Cerebellar cortex (tissue), 1 donor: ENCODE measurements at places on chromosomes 7 and 10.

DNA sequence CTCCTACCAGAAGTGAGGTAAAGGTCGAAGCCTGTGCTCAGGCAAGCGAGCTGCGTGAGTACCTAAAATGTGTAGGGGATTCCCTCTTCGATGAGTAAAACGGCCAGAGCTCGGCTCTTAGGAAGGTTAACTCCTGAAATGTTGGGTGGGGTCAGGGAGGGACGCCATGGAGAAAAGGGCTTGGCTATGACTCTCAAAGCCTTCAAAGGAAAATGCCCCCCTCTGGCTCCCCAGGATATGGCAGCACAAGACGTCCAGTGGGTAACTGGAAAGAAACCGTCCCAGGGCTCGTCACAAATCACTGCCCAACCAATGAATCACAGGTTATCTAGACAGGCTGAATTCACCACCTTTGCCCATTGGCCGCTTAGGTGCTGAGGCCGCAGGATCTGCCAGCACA, 58.0 kb downstream of the CALML3 start:
- no peak for DNase-seq

- DNase-seq: no peak
Measured at GRCh38 chr10:62820586-62820985, 4.4 kb upstream of the EGR2 start.

- peak; percentile 26 for DNase-seq
Measured at GRCh38 chr7:128910569-128910945, at the start of gene KCP. Gene KCP, minus strand, starts transcription at chr7:128910709. Its CDS starts 33 bp downstream, at chr7:128910676.

GRCh38 chr10:20593649-20594048, 303.5 kb downstream of the NEBL start:
- no peak for DNase-seq

GRCh38 chr7:42605406-42606192, 306.3 kb downstream of the C7orf25 start:
- DNase-seq: no peak

DNA sequence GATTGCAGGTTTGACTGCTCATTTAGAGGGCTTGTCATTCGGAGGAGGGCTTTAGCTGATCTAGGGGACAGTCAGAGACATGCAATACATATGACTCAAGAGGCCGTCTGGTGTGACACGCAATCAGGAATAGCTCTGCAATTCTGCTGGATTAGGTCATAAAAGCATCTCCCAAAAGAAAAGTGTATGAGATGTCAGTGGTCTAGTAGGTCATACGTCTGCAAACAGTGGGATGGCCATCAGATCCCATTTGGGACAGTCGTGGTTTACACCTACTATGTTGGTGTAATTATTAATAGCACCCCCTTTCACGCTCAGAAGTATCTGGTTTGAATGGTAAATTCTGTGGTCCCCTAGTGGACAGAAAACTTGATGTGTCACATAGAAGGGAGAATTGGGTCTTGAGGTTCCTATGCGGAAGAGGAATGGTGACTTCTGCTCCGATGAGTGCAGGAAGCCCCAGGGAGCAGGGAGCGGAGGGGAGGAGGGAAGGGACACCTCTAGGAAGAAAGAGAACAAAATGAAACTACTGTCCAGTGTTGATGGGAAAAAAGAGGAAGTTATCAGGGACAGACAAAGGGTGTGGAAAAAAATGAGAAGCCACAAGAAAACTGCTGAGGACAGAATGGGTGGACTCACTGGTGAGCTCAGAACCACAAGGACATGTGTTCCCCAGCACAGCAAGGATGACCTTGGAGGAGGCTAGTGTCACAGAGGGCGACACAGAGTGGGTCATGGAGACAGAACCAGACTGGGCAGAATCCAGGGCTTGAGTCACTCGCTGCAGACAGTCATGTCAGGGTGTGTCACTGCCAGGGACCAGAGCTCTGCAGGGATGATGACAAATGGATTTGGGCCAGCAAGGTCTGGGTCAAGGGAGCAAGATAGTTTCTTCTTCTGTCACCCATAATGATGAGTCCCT, 59.9 kb downstream of the MAP3K8 start:
- DNase-seq: no peak

DNA sequence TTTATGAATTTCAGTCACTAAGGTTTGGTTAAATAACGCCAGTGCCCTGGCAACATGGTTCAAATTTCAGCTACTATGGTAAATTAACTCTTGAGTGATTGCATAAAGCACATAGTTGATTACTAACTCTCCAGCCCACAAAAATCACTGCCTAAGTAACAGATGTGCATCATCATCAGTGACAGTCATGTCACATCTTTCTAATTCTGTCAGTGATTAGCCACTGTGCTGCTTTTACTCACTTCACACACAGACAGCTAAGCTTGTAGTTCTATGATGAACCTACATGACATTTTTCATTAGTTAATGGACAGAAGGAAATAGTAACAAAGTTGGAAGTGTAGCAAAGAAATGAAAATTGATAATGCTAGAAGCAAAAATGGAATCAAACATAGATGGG, 108.9 kb downstream of the DNAH11 start:
- DNase-seq: no peak

GRCh38 chr7:20730611-20731010, 56.1 kb downstream of the SP8 start:
- DNase-seq: no peak

DNA sequence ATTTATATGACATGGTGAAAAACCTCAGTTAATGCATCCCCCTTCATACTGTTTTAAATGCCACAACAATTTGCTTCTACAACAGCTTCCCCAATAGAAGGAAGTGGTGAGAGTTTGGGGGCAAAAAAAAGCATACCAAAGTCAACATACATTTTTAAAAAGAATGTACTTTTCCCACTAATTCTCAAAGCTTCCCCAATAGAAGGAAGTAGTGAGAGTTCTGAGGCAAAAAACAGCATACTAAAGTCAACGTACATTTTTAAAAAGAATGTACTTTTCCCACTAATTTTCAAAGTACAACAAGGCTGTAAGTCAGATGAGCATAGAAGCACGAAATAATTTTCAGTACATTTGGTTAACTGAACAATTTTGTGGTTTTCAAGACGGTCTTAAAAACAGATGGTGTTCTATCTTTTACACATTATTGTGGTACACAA, 24.0 kb downstream of the WASL start:
- no peak for DNase-seq

GRCh38 chr10:30986053-30986555, 45.6 kb downstream of the ZNF438 start:
- DNase-seq: no peak

- peak; percentile 53 for DNase-seq
Measured at GRCh38 chr10:32055478-32056135, 618 bp downstream of the KIF5B start.

DNA sequence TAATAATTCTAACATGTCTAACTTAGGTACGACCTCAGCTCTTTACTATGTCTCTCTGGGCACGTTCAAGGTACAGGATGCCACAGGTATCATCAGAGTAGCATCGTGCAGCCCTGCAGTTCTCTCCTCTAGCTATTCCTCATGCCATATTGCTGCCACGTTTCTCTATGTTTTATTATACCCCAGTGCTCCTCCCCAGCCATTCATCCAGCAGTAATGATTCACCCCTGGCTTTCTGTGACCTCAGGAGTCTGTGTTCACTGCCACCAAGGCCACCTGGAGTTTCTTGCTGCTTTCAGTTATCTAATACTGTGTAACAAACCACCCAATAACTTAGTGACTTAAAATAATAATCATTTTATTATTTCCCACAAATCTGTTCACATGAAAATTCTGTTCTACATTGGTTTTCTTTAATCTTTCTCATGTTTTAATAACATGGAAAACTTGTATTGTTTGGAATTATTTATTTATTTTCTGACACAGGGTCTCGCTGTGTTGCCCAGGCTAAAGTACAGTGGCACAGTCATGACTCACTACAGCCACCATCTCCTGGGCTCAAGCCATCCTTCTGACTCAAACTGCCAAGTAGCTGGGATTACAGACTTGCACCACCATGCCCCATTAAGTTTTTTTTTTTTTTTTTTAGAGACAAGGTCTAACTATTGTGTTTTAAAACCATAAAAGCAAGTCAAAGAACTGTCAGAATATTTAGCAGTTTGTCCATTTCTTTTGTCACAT, 21.8 kb downstream of the REEP3 start:
- no peak for DNase-seq

- DNase-seq: no peak
Measured at GRCh38 chr7:85176197-85176596, 10.7 kb downstream of the SEMA3D start.

DNA sequence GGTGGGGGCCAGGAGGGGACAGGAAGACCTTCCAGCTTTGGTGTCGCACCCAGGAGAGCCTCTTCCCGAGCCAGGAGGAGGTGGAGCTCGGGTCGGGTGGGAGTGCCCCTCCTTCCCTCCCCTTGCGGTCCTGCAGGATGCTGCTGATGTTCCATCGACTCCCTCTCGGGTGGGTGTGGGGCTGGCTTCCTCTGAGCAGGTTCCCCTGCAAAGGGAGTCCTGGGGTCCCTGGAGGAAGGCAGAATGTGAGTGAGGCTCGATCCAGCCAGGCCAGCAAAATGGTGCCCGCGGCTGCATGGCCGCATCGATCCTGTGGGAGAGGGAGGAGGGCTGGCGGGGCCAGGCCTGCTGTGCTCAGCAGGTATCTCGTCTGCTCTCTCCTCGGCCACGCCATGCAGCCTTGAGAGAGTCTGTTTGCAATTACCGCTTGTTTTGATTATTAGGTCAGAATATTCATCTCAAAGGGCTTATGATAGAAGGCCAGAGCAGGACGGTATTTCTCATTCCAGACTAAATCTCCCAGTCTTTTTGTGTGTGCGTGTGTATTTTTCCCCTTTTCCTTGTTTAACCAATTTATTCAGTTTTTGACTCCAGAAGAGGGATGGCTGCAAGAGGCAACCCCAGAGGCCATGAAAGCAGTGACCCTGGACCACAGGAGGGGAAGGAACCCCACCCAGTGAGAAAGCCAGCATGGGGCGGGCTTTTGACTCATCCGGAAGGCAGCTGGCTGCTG, 137.3 kb upstream of the ZMIZ1 start:
- peak; percentile 56 for DNase-seq

GRCh38 chr10:15715619-15716227, 4.0 kb downstream of the ITGA8 start:
- peak; percentile 36 for DNase-seq

DNA sequence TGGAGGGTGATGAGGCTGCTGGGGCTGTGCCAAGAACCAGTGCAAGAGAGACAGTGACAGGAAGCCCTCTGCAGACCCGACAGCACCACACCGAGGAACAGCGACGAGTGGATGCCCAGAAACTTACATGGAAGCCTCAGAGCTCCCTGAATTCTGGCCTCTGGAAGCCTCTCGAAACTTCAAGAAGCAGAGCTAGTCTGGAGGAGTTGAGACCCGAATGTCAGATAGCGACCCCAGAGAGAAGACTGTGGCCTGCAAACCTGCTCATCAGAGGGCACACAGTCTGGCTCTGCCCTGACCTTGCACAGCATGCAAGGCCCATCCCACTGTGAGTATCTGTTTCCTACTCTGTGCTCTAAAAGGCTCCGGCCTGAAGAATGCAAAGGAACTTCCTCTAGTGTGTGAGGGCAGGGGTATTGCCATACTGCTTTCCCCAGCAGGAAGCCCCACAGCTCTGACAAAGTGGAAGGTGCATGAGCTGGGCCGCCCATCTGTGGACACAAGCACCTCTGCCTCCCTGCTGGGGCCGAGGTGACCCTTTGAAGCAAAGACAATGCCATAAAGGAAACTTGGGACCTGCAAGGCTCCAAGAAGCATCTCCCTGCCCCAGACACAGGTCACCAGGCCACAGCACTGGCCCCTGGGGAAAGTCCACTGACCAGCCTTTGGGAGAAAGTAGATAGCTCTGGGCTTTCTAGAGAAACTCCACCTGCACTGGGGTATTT, 10.5 kb upstream of the C10orf71 start:
- DNase-seq: no peak

DNA sequence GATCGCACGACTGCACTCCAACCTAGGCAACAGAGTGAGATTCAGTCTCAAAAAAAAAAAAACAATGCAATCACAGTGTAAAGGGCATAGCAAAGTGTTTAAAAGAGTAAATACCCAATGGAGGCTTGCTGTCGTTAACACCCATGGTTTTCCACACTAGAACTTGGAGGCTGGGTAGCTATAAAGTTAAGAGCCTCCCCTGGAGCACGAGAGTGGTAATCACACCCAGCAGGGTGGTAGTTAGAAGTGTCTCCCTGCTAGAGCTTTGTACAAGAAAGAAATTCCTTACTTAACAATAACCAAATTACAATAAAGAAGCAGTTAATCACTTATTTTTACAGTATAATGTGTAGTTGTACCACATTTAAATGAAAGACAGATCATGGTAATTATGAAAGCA, 1078.9 kb downstream of the NRG3 start:
- no peak for DNase-seq

DNA sequence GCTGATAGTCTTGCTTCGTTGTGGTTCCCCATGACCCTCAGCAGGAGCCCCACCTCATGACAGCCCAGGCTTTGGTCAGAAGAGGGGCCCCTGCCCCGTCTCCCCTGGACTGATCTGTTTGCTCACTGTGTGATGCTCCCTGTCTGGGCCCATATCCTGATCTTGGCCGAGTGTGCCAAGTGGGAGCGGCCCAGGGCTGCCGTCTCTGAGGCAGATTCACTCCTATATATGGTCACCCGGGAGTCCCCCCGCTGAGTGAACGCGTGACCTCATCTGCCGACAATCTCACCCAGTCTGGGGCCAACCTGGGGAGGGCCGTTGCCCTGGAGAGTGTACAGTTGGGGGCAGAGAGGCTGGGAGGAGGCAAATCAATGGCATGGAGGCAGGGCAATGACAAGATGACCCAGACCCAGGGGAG, 34.5 kb downstream of the PPIF start:
- DNase-seq: no peak

DNA sequence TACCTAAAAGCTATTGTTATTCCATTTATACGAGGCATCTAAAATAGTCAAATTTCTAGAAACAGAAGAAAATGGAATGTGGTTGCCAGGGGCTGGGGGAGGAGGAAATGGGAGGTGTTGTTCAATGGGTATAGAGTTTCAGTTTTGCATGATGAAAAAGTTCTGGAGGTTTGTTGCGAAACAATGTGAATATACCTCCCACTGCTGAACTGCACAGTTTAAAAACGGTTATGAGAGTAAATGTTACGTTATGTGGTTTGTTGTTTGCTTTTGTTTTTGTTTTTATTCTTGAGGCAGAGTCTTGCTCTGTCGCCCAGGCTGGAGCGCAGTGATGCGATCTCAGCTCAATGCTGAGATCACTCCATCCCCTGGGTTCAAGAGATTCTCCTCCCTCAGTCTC, 64.9 kb upstream of the NRBF2 start:
- no peak for DNase-seq

- no peak for DNase-seq
Measured at GRCh38 chr7:119916501-119916900, 356.5 kb upstream of the KCND2 start.

- DNase-seq: no peak
Measured at GRCh38 chr10:8962249-8962648, 907.8 kb downstream of the GATA3 start.

- DNase-seq: no peak
Measured at GRCh38 chr7:99794585-99795502, 10.9 kb upstream of the CYP3A4 start.

DNA sequence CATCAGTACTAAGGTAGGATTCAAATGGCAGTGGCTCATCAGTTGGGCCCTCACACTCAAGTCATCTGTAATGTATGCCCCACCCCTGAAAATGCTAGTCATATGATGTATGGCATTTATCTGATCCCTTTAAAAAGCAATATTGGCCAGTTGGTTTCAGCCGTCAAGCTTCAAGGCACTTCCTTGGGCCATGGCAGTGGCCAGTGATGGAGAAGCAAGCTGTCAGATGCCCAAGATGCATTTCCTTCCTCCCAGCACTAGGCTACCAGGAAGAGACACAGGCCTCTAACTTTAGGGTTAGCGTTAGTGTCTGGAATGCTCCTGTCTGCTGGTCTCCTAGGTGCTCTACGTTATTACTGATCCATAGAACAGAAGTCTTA, 64.1 kb downstream of the PIK3AP1 start:
- DNase-seq: no peak

GRCh38 chr7:138515001-138515528, 55.0 kb downstream of the TRIM24 start:
- DNase-seq: no peak
